ENCODE measurements at places on chromosomes 5 and 9.

GRCh38 chr5:116084287-116084691 is 536 bp upstream of the COMMD10 start:
- DNase-seq, result no peak

- DNase-seq, result no peak
Observed at GRCh38 chr5:144313147-144313726, 142.6 kb downstream of the KCTD16 start.

- DNase-seq, result no peak
Observed at GRCh38 chr9:68703672-68704071, 1.4 kb upstream of the PIP5K1B start.

- no peak for DNase-seq
Observed at GRCh38 chr5:170046241-170046640, 59.5 kb upstream of the FOXI1 start.

DNA sequence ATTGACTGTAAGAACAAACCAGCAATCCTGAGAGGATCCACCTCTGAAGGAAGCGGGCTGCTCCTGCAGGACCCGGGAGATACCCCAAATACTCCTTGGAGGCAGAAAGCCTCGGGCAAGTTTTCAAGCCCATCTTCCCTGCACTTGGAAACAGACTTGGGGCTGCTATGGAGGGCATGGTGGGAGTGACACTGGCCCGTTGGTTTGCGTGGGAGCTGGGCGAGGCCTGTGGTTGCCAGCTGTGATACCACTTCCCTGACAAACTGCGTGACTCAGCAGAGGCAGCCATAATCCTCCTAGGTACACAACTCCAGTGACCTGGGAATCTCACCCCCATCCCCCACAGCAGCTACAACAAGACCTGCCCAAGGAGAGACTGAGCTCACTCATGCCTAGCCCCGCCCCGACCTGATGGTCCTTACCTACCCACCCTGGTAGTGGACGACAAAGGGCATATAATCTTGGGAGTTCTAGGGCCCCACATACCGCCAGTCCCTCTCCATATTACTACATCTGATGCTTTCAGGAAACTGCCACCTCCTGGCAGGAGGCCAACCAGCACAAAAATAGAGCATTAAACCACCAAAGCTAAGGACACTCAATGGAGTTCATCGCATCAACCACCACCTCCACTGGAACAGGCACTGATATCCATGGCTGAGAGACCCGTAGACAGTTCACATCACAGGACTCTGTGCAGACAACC is 38.1 kb upstream of the VLDLR start:
- DNase-seq, result no peak

GRCh38 chr9:84659313-84659712 is 10.2 kb upstream of the NTRK2 start:
- no peak for DNase-seq

GRCh38 chr5:159210210-159210661 is 883 bp upstream of the RNF145 start:
- DNase-seq, result no peak

DNA sequence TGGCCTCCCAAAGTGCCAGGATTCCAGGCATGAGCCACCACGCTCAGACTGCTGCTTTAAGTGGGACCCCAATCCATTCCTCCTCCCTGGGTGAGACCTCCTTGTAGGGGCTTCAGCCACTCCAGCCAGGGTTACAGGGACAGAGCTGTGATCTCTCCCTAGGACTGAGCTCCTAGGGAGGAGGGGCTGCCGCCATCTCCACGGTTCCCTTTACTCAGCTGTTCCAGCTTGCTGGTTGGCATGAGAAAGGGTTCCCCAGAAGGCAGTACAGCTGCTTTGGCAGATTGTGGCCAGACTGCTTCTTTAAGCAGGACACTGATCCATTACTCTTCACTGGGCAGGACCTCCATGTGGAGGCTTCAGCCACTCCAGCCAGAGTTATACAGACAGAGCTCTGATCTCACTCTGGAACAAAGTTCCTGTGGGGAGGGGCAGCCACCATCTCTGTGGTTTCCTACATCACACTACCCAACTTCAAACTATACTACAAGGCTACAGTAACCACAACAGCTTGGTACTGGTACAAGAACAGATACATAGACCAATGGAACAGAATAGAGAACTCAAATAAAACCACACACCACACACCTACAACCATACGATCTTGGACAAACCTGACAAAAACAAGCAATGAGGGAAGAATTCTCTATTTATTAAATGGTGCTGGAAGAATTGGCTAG is 7.2 kb downstream of the INSL6 start:
- DNase-seq, result no peak

- no peak for DNase-seq
Observed at GRCh38 chr9:123251741-123252140, 16.6 kb downstream of the STRBP start.

DNA sequence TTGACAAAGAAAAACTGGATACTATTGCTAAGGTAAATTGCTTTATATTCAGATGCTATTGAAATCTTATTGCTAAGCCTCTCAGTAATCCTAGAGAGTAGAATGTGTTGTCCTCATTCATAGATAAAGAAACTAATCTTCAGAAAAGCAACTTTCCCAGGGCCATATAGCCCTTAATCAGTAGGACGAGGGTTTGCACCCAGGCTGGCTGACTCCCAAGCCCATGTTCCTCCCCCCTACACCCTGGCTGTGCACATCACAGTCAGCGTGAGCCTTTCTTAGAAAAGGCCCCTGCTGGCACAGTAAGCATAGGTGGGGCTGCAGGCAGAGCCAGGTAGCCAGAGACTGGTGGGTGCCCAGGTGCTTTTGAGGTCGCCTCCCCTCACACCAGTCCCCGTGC is 15.8 kb upstream of the GLIPR2 start:
- no peak for DNase-seq

DNA sequence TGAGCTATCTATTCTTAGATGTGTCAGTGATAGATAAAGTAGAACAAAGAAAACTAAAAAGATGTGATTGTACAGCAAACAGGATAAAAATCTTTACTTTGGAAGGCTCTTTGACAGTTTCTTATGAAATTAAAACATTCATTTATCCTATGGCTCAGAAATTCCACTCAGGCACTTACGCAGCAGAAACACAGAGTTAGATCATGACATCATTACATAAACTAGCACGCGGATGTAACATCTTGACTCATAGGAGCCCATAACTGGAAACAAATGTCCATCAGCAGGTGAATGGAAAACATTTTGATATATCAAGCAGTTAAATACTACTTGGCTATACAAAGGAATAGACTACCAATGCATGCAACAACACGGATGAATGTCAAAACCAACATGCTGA is 45.3 kb downstream of the ICE1 start:
- no peak for DNase-seq
